Activated naive CD8-positive, alpha-beta T cell treated with anti-CD3 and anti-CD28 coated beads, Interleukin-2, amount 10 ng/mL, durations not matched to agents 7 days and 5 days (primary cell): ENCODE measurements at places on chromosomes 7 and 10. TPM values are rescaled to one million over a fixed set of nuclear protein-coding genes. Genes with fewer than 3 reads are reported as not detected.

PNLIP gene
- not detected for total RNA-seq

CUZD1 gene
- 3.4 TPM for total RNA-seq

- no peak for DNase-seq
Measured at GRCh38 chr7:134654104-134654775, 7.6 kb downstream of the BPGM start.

- DNase-seq = no peak
Measured at GRCh38 chr7:16754856-16755317, 1.3 kb downstream of the TSPAN13 start.

- DNase-seq = no peak
Measured at GRCh38 chr7:1698201-1698600, 28.1 kb downstream of the ELFN1 start.

DNA sequence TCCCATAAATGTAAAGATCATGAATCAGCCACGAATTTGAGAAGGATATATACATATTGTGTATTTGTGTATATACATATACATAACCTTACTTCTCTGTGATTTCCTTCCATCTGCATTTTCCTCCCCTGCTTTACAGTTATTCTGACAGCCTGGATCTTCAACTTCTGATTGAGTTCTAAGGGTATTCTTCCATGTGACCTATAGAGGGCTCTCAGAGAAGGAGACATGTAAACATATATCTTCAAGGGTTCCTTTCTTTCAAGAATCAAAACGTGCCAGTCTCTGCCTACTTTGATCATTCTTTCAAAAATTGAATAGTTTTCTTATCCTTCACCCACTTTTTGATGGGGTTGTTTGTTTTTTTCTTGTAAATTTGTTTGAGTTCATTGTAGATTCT, 453.7 kb upstream of the POT1 start:
- DNase-seq = no peak

DNA sequence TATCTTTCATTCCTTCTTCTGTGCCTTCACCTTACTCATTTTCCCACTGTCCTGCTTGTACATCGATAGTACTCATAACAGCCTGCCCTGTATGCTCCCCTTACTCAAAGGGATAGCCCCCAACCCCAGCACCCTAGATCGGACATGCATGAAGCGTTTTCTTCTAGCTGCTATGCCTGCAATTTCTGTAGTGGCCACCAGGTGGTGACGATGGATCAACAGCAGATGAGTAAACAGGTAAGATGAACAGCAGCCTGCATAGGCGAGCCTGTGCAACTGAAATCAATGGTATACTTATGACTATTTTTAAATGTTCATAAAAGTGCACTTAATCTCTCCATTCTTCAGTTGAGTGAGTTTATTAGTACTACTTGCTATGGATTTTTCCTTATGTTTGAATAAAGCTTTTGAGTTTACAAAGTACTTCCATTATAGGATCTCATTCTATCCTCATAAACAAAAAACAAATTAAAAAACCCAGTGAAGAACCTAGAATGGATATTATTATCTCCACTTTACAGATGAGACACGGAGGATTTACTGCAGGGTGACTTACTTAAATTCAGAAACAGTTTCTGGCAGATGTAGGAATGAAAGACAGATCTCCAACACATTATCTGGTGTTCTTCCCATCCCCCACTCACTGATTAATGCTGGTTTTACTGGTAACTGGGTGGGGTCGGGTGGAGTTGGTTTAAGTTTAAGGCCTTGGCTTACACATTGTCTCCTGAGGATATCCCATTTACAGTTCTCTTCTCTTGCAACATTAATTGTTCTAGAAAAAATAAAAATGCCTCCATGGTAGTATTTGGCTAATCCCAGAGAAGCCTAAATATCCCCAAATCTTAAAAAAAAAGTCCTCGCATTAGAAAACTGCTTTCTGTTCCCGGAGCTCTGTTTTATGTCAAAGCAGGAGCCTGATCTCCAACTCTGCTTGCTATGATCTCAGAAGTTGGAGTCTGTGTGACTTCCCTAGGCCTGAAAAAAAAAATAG, 222.1 kb downstream of the GLI3 start:
- peak; percentile 37 for DNase-seq

DNA sequence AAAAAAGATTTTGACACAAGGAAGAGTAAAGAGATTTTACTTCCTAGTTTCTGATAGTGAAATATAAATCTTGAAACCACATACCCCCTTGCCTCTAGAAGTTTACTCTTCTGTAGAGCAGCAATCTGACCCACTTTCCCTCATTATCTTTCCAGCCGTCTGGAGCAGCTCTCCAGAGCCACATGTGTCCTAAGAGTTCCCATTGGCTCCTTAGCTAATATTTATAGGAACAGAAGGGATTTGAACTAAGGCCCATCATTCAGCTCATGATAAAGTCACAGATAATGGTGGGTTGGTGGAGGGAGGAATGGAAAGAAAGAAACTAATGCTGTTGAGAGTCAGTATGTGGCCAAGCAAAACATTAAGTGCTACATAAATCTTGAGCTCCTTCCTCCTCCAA, 121.8 kb downstream of the INHBA start:
- DNase-seq = no peak

AZGP1 gene
- not detected for total RNA-seq

DNA sequence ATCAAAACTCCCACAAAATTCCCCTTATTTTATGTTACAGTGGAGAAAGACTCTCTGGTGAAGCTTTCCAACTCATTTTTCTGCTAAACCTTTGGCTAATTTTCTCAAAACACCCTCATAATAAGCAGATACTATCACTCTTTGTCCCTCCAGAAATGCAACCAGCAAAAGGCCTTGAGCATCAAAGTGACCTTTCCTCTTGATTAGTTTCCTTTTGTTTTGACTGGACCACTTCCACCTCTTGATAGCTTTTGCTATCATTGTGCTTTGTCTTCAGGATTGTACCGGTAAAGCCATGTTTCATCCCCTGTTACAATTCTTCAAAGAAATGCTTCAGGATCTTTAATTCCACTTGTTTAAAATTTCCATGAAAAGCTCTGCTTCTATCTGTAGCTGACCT, 115.1 kb upstream of the SLC13A1 start:
- DNase-seq = no peak

AKR1C3 gene
- 2.0 TPM for total RNA-seq

DNA sequence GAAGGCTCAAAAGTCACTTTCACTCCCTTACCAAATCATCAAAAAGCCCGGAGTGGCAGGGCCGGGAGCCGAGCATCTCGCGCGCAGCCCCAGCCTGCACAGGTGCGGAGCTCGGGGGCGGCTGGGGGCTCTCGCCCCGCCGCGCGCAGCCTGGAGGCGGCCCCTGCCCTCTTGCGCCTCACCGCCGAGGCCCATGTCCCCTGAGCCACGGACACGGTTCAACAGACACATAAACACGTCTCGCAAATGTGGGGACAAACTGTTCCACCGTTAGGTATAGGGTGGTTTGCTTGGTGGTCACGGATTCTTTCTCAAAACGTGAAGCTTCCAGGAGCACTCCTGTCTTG, 700 bp downstream of the GSAP start:
- no peak for DNase-seq

SPAM1 gene
- not detected for total RNA-seq

- DNase-seq = peak; percentile 64
Measured at GRCh38 chr7:157502701-157503111, 165.9 kb downstream of the DNAJB6 start.

HECW1 gene
- not detected for total RNA-seq

GRCh38 chr10:119286516-119286915, 79.1 kb downstream of the GRK5 start:
- DNase-seq = no peak

MEIG1 gene
- 0.88 TPM for total RNA-seq

DNA sequence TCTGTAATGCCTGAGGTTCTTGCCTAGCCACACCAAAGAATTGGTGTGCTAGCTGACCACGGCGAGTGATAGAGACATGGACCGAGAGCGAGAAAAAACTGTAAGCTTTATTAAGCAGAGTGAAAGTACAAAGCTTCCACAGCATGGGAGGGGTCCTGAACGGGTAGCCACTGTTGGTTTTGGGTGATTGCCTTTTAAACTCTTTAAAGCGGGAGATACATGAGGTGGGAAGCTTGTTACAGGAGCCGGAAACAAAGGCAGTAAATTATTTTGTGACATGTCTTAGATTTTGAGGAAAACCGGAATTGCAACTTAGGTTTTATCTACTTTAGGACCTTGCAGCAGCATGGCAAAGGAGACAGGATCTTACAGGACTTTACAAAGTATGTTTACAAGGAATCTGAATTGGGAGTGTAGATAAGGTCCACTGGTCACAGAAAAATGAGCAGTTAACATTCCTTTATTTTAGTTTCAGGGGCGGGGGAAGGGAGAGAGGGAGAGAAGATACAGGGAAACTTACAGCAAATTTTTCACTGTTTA, 252.7 kb upstream of the MBL2 start:
- DNase-seq = no peak

DNA sequence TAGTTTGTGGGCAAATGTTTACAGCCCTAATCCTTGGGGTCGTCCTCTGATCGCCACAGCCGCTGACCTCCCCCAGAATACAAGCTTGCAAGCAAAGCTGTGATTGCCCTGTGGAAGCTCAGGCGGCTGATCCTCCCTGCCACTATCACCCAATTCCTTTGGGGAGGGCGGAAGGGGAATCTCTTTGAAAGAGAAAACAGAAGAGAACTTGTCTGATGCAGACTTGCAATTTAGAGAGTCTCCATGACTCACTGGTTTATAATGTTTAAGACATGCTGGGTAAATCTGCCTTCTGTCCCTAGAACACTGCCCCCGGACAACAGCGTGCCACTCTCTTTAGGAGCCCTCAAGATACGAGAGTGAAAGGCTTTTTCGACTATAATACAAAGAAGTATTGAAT, 75.5 kb downstream of the NRP1 start:
- no peak for DNase-seq

GRCh38 chr7:116736927-116737715, 65.1 kb downstream of the MET start:
- DNase-seq = no peak

OR6V1 gene
- total RNA-seq = not detected

DNA sequence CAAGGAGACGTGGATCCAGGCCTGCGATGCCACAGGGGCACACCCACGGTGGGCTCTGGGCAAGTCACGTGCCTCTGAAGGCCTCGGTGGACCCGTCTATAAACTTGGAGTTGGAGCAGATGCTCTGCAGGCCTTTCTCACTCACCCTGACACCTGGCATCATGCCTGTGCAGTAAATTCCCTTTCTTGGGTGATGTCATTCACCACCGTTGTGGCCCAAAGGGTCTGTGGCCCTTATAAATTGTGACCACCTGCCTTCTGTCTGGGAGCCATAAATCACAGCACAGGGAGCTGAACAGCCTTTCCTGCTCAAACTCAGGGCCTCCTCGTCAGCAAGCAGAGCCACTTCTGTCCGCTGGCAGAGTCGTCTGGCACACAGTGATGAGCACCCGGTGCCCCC, 52.2 kb downstream of the GPAM start:
- DNase-seq = no peak

GRCh38 chr10:63103971-63104409, 29.1 kb upstream of the NRBF2 start:
- no peak for DNase-seq
